Ascending aorta (tissue), 2 donors: ENCODE measurements at places on chromosomes 2 and 18.
A peak's percentile ranks its signal among the peaks of the same experiment; 100 is the strongest.

DNA sequence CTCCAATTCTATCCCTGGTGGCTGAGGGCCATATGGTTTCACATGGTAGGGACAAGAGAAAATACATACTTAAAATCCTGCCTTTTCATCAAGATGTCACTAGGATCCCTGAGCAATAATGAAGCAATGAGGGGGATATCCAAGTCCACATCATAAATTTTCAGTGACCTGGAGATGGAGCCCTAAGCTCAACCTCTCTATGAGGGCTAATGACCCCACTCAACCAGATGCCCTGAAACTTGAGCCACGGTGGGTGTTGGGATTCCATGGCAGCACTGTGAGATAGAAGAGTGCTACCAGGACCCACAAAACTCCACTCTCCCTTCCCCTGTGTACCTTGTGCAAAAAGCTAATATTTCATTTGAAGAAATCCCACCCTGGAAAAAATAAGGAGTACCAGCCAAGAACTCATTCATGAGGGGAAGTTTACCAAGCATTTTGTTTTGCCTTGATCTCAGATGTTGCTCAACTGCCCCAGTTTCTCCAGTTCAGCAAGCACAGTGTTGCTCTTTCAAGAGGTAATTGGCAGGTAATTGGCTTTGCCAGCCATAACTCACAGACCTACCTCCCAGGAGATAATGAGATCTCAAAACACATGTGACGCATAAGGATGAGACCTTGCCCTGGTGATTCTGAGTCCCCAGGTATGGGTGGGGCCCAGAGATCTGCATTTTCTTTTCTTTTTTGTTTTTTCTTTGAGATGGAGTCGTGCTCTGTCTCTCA lies 51.0 kb upstream of the TTC39C start:
- no peak for DNase-seq

GRCh38 chr2:15391751-15392150 lies 169.4 kb downstream of the NBAS start:
- DNase-seq, result no peak

GRCh38 chr2:84888401-84889276 lies 7.8 kb upstream of the TRABD2A start:
- DNase-seq, result peak; percentile 68

GRCh38 chr18:34220081-34220815 lies 4.5 kb downstream of the NOL4 start:
- DNase-seq, result no peak

DNA sequence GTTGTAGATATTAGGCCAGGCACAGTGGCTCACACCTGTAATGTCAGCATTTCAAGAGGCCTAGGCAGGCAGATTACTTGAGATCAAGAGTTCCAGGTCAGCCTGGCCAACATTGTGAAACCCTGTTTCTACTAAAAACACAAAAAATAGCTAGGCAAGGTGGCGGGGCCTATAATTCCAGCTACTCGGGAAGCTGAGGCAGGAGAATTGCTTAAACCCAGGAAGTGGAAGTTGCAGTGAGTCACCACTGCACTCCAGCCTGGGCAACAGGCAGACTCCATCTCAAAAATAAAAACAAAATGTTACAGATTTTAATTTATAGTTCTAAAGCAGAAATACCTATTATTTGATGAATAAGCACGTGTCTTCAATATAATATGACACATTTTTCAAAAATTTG lies 65.6 kb upstream of the UBXN4 start:
- no peak for DNase-seq

DNA sequence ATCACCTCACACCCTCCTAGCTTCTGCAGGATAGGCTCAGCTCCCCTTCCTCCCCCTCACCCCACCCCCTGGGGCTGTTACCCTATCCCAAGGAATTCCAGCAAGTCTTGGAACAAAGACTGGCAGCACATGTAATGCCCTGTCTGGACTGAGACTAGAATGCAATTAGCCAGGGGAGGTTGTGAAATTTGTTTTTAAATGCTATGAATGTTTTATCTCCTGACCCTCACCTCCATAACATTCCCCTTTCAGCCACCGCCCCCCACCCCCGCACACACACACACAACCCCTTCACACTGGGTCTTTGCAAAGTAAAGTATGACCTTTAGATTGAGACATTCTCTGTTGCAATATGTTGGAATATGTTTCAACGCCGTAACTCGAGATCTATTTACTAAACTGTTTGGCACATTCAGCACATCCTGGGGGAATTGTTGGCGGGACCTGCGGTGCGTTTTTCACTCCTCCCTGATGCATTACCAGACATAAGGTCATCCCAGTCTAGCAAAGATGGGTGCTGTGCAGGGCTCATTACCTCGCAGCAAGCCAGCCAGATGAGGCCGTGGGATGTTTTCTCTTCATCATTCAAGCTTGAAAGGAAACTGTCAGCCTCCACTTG lies 290.7 kb upstream of the SLC14A2 start:
- peak; percentile 83 for DNase-seq

- DNase-seq, result no peak
Observed at GRCh38 chr2:121398853-121399252, 113.9 kb upstream of the TFCP2L1 start.

DNA sequence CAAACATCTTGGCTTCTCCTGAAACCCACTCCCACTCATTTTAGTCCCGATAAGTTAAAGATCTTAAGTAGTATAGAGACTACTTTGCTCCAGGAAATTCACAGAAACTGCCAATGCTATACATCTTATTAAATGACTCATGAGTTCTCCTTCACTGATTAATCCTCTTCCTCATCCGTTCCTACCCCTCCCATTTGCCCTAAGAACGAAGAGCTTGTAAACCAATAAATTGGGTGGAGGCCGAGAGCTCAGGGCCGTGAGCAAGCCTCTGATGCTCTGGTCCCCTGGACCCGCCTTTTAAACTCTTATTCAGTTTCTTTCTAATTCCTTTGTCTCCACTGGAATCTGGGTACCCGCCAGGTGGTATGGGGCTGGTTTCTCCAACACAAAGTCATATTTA lies 68.6 kb downstream of the METTL8 start:
- DNase-seq, result no peak

GRCh38 chr2:7612969-7613368 lies 695.8 kb downstream of the RNF144A start:
- no peak for DNase-seq

- DNase-seq, result no peak
Observed at GRCh38 chr2:231139796-231140195, 15.0 kb upstream of the HTR2B start.

GRCh38 chr2:99150706-99151105 lies 4.0 kb downstream of the TSGA10 start:
- DNase-seq, result no peak

- no peak for DNase-seq
Observed at GRCh38 chr18:56479841-56480240, 158.6 kb downstream of the TXNL1 start.

GRCh38 chr2:54726940-54727339 lies 3.5 kb downstream of the EML6 start:
- DNase-seq, result no peak
